Daoy (cell line): ENCODE measurements at places on chromosomes 3 and 15.

GRCh38 chr3:174125267-174125824 lies 727.8 kb downstream of the NLGN1 start:
- DNase-seq, result peak; percentile 39

GRCh38 chr3:124256156-124256555 lies 264.2 kb upstream of the ROPN1 start:
- no peak for DNase-seq

DNA sequence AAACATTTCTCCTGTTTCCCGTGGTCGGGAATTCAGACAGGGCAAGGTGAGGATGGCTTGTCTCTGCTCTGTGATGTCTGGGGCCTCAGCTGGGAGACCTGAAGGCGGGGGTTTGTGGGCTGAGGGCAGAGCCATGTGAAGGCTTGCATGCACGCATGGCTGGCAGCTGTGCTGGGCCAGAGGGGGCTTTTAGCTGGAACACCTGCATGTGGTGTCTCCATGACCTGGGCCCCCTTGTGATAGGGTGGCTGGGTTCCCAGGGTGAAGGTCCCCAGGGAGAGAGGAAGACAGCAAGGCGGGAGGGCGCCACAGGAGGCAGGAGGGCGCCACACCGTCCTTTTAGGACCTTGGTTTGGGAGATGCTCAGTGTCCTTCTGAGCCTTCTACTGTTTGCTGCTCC lies 101.6 kb upstream of the PRR23E start:
- no peak for DNase-seq

- peak; percentile 44 for DNase-seq
These were observed 1033.7 kb downstream of the ROBO1 start for GRCh38 chr3:78734048-78734637.
